BE2C (cell line): ENCODE measurements at places on chromosomes 12 and 14.

- peak; percentile 33 for DNase-seq
These were observed 31.2 kb downstream of the VEZT start for GRCh38 chr12:95248604-95249360.

- peak; percentile 20 for DNase-seq
These were observed 8.9 kb downstream of the APAF1 start for GRCh38 chr12:98653866-98654493.

DNA sequence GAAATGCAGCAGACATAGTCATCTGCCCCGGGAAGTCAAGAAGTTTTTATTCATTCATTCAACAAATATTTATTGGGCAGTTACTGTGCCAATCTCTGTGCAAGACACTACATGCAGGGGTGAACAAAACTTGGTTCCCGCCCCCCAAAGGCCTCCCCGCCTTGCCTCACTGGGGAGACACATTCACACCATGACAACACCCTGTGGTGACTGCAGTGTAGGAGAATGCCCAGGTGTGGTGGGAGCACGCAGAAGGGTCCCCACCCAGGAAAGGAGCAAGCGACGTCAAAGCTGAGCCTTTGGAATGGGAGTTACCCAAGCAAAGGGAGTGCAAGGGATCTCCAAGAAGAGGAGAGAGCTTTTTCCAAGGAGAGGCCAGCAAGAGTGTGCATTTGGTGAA, 1.6 kb upstream of the AQP6 start:
- DNase-seq: no peak

DNA sequence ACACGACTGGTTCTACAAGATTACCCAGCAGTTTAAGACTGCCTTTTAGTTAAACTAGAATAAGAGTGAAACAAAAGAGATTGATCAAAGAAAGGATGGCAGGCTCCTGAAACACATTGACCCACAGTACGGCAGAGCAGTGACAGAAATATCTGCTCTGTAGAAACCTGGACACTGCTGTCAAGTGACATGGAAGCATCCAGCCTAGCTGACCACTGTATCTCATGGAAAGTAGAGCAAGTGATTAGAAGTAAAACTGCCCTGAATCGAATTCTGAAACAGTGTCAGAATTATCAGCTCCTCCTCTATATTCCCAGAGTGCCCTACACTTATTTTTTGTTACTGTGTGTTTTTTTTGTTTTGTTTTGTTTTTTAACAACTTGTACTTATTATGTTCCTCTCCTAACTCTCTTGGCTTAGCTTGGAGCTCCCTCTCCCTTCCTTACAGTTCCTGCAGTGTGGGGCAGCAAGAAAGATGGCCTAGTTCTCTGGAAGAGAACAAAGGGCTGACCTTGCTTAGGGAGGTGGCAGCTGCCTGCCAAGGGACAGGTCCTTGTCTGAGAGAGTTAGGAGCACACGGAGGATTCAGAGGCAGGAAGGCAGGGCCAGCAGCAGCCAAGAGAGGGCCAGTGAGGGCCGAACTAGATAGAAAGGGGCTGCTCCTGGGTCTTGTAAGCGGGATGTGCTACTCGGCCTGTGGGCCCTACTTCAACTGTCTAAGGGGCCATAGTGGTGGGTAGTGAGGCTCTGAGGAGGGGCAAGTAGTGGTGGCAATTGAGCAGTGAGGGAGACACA, 97.2 kb downstream of the PTPRR start:
- DNase-seq: peak; percentile 21

DNA sequence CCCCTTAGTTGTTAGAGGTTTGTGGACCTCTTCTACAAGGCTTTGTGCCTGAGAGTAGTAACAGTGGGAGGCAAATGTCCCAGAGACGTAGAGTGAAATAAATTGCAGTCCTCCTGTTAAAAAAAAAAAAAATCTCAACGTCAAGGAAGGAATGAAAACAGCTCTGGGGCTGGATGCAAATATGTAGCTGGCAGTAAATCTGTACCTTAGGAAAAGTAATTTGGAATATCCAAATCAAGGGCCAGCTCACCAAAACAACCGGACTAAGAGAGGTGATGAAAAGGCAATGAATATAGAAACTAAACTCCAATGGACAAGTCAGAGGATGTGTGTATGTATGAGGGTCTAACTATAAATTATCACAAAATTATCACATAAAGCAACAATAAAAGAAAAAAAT, 27.0 kb downstream of the SINHCAF start:
- DNase-seq: no peak

DNA sequence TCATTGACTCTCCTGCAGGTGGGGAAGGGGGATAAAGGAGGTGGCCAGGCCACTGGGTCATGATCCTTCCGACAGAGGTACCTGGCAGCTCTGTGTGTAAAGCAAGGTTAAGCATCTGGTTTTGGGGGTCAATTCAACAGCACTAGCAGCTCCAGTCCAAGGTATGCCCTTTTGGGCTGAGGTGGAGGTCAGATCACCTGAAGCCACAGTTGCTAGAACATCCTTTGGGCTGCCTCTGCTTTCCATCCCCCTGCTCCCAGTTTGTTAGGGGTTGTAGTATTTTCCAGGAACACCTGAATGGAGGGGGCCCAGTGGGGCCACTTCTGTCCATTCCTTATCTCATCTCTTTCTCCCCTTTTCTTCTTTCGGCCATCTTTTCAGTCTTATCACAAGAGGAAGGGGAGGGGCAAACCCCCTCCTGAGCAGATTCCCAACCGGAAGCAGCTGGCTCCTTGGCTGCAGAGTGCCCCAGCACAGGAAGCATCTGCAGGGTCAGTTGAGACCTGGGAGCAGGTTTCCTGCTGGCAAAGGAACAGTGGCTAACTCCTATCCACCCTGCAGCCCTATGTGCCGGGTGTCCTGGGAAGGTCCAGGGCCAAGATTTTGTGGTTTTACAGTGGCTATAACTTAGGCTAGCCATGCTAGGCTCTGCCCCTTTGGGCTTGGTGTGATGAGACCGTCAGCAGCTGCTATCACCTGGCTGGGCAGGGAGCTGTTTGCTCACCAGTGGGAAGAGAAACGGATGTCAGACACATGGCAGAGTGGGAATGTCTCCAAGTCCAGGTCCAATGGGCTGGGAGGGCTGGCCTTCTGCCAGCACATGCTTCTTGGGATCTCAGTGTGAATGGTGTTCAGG, 40.2 kb downstream of the SH2B3 start:
- DNase-seq: peak; percentile 68

DNA sequence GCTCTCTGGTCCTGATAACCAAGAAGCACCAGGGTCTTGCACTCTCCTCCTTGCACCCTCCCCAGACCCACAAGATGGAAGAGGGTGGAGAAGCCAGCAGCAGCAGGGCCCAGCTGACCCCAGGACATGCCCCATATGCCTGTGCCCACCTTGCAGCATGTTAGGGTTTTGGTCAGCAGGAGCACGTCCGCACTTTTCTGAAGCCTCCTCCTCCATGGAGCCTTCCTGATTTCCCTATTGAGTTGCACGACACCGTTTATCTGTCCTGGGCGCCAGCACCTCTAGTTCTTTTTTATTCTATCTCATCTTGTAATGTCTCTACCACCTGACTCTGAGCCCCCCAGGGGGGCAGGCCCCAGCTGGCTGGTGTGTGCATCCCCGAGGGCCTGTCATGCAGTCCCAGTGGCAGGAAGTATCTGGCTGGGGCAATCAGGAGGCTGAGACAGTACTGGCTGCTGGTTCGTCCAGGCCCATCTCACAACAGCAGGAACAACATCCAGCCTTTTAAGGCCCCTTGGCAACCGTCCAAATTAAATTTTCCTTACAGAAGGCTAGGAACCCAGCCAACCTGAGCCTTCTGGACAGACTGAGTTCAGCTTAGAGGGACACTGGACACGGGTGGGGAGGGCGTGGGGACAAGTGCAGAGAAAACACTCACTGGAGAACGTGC, 39.6 kb downstream of the CCDC85C start:
- DNase-seq: peak; percentile 94

- DNase-seq: no peak
These were observed 79.9 kb downstream of the CHGA start for GRCh38 chr14:93002851-93003298.

DNA sequence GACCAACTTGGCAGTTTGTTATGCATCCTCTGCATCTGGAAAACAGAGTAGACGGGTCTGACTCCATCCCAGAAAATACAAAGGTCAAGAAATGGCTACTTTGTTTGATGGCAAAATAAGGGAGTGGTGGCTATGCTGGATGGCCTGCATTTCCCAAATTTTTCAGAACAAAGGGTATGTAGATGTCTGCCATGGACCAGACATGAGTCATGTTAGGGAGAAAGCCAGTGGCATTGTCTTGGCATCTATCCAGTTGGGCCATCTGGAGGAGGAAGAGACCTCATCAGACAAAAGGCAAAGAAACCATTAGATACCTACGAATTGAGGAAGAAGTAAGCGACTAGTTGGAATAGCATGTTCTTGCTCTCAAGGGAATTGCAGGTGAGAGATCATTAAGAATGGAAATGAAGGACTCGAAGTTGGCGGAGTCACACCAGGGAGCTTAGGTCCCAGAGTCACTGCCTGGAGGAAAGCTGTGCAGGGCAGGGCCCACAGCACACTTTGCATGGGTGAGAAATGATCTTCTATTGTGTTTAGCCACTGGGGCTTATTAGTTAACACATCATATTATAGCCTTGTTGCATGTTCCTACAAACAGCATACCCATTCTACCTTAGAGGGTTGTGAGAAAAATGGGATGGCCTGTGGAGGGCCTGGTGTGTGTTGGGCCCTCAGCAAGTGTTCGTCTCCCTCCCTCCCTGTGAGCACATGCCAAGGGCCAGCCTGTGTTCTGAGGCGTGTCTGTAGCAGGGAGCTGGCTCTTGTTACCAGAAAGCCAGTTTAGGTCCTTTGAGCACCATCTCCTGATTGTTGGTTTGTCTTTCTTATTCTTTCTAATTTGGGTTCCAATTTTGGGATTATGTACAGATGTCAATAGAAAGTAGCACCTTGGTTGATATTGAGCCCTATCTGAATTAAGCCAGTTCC, 119.4 kb downstream of the KTN1 start:
- peak; percentile 75 for DNase-seq

- DNase-seq: no peak
These were observed 30.8 kb downstream of the NOS1 start for GRCh38 chr12:117330441-117331113.
